ENCODE measurements at places on chromosomes 1 and 21. TPM values are rescaled to one million over a fixed set of nuclear protein-coding genes. Genes with fewer than 3 reads are reported as not detected.

DNA sequence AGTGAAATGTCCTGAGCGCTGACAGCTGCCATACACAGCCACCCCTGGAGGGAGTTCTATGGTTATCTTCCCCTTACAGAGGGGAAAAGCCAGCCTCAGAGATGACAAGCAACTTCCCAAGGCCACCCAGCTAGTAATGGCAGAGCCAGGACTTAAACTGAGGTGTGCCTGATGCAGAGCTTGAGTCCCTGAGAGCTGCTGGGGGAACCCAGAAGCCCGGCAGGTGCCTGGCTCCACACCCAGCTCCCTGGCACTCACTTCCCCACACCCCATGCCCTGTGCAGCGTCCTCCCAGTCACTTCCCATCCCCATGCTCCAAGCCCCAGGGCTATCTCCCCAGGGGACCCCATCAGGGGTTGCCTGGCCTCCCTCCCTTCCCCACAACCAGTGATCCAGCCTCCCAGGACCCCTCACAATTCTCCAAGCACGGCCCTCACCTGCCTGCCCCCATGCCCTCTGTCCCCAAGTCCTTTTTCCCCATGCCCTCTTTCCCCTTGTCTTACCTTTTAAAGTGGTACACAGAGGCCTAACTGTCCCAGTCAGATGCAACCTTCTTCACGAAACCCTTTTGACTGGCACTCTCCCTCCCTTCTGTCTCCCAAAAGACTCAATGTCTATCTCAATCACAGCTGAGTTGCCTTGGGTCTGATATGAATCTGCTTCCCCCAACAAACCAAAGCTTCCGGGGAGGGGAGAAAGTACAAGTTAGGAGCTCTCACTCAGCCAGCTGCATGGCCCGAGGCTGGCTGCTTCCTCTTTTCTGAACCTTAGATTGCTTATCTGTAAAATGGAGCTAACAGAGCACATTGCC lies 39.8 kb upstream of the LRP8 start:
- H3K27me3 ChIP-seq = no peaks in the 10 kb centered on the region
- H3K4me1 ChIP-seq = peaks cover 15% of the 10 kb centered on the region
- H3K36me3 ChIP-seq = no peaks in the 10 kb centered on the region
- peak overlapping the region; percentile 56 for H3K4me3 ChIP-seq
- peak; percentile 63 for DNase-seq

DNA sequence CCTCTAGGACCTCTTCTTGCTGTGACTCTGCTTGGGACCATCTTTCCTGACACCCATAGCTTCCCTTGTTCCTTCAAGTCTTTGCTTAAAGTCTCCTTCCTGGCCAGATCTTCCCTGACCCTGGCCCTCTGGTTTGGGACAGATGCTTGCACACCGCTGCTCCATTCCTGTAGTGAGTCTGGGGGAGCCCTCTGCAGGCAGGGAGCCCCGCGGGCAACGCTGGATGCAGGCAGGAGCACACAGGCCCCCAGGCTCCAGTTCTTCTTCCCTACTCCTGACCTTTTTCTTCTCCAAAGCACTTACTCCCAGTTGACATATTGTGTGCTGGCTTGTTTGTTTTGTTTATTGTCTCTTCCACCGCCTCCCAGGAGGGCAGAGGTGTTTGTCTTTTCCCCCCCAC lies 413.4 kb downstream of the CAMTA1 start:
- no peak overlapping the region for H3K27ac ChIP-seq
- DNase-seq = no peak
- H3K4me3 ChIP-seq = no peak overlapping the region
- H3K4me1 ChIP-seq = no peaks in the 10 kb centered on the region

The PPP1R15B gene
- 64.6 TPM for total RNA-seq

DNA sequence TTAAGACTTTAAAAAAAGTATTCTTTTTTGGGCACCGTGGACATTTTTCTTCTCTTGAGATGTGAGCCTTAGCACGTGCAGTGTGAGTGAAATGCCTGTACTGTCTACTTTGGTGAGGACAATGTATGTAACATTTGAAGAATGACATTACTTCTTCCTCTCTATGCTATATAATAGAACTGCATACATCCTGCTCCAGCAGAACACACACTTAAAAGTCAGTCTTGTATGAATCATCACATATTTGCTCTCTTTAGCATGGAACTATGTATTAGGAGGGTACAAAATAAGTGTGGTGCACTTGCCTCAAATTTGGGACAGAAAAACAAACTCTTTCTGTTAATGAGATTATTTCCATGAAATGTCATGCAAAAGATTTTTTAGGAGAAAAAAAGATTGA lies 358.4 kb upstream of the SGIP1 start:
- DNase-seq = no peak
- H3K27ac ChIP-seq = no peak overlapping the region
- no peaks in the 10 kb centered on the region for H3K27me3 ChIP-seq
- no peak overlapping the region for H3K4me3 ChIP-seq

The CD160 gene
- total RNA-seq = 16.9 TPM

DNA sequence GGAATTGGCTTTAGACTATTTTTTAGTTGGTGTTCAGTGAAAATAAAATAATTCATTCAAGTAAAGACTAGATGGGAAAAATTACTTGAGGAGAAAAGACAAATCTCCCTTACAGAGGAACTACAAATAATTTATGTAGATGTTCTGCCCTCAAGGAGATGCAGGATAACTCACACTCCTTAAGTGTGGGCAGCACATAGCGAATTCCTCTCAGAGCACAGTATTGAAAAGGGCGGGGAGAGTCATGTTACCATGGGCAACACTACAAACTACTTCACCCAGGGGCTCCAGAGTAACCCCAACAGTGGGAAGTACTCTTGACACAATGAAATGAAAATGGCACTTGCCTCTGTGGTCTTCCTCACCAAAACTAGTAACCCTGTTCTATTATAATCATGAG lies 20.6 kb upstream of the LAMC2 start:
- H3K36me3 ChIP-seq = no peaks in the 10 kb centered on the region
- H3K27ac ChIP-seq = no peak overlapping the region
- H3K27me3 ChIP-seq = no peaks in the 10 kb centered on the region
- no peak for DNase-seq

DNA sequence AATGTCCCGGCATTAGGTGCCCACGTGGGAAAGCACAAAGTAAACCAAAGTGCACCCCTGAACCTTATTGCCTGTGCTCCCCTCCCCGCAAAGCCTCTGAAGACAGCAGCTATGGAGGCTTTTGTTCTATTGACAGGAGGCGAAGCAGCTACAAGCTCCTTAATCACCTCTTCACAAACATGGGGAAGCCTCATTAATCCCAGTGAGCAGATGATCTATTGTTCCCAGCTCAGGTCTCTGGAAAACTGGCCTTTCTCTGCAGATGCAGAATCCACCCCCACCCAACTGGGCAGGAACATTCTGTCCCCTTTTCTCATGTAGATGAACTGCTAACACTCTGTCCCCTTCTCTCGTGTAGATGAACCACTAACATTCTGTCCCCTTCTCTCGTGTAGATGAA lies 190.5 kb upstream of the CSF3R start:
- H3K27ac ChIP-seq = no peak overlapping the region
- DNase-seq = no peak
- no peaks in the 10 kb centered on the region for H3K4me1 ChIP-seq
- H3K4me3 ChIP-seq = no peak overlapping the region

DNA sequence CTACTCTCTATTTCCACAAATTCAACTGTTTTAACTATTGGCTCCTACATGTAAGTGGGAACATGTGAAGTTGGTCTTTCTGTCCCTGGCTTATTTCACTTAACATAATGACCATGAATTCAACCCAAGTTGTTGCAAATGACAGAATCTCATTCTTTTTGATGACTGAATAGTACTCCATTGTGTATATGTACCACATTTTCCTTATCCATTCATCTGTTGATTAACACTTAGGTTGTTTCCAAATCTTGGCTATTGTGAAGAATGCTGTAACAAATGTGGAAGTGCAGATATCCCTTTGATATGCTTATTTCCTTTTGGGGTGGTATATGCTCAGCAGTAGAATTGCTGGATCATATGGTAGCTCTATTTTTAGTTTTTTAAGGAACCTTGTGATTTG lies 33.0 kb downstream of the GBP6 start:
- no peak overlapping the region for H3K4me3 ChIP-seq
- H3K4me1 ChIP-seq = no peaks in the 10 kb centered on the region
- H3K27me3 ChIP-seq = no peaks in the 10 kb centered on the region
- no peak for DNase-seq
- no peak overlapping the region for H3K27ac ChIP-seq

The FAM20B gene
- 36.1 TPM for total RNA-seq

- H3K4me3 ChIP-seq = peak within 1 kb of the TSS; percentile 87
- peaks cover 9% of the 10 kb centered on the region for H3K27me3 ChIP-seq
- peak within 1 kb of the TSS; percentile 82 for H3K27ac ChIP-seq
- DNase-seq = peak; percentile 92
- H3K36me3 ChIP-seq = peaks cover 2% of the 10 kb centered on the region
- H3K4me1 ChIP-seq = peaks cover 35% of the 10 kb centered on the region
Observed at GRCh38 chr1:9823943-9824701, at the start of gene CLSTN1. Gene CLSTN1, minus strand, starts transcription at chr1:9823965. Its CDS starts 232 bp downstream, at chr1:9823733.

The THEM5 gene
- total RNA-seq = not detected

The GDAP2 gene
- total RNA-seq = 18.5 TPM

GRCh38 chr1:169012416-169012815 lies 94.1 kb upstream of the ATP1B1 start:
- H3K4me3 ChIP-seq = no peak overlapping the region
- H3K27me3 ChIP-seq = no peaks in the 10 kb centered on the region
- H3K27ac ChIP-seq = no peak overlapping the region
- DNase-seq = no peak

The RCSD1 gene
- total RNA-seq = 66.4 TPM

The IARS2 gene
- total RNA-seq = 75.2 TPM

All from activated CD8-positive, alpha-beta T cell treated with anti-CD3 and anti-CD28 coated beads for 36 hours (primary cell).